ENCODE measurements at places on chromosomes 2 and 18.

GRCh38 chr18:61861372-61861771, 31.4 kb downstream of the RNF152 start:
- DNase-seq: no peak

GRCh38 chr2:109554758-109555157, 59.0 kb downstream of the SEPTIN10 start:
- no peak for DNase-seq

GRCh38 chr18:574149-574860, 5.9 kb upstream of the CETN1 start:
- no peak for DNase-seq

- no peak for DNase-seq
These were observed 195.6 kb downstream of the TGIF1 start for GRCh38 chr18:3645384-3646156.

- no peak for DNase-seq
These were observed 95.0 kb downstream of the DGKD start for GRCh38 chr2:233449081-233449901.

DNA sequence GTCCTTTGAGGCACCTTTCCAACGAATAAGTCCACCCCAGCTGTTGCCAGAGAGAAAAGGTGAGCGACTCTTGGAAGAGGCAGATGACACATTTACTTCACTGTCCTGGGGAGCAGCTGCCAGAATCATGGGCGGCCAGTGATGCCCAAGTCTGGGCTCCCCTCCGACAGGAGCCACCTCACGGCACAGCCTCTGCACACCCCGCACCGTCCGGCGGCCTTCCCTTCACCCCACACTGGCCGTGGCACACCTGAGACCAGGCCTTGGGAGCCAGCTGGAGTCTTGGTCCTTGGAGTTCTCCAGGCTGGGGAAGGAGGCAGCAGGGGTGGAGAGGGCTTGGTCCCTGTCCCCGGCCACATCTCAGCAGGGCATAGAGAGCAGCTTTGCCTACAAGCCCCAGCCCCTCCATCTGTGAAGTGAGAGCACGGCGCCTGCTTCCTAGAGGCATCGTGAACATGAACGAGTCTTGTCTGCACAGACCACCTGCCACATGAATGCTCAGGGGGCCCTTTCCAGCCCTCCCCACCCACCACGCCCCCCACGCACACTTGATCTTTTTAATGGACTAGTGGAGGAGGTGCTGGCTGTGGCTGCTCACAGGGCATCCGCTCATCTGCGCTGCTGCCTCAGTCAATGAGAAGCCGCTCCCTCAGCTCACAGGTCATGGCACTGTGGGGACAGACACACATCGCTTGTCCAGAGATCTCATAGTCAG, 400.2 kb upstream of the MYT1L start:
- DNase-seq: no peak

DNA sequence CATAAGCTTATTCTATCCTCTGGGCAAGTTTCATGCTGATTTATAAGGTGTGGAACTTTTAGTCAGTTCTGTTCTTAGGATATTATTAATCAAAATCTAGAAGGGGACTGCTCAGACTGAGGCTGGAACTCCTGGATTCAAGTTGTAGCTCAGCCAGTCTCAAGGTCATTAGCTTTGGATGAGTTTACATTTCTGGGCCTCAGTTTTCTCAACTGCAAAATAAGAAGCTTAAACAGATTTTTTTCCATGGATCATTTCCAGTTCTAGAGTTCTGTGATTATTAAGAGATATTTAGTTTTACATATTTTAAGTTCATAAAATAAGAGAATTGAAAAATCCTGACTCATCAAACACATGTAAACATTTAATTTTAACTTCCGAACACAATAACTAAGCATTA, 442.5 kb upstream of the PKDCC start:
- DNase-seq: no peak

- peak; percentile 88 for DNase-seq
These were observed at the start of gene DYNC2LI1 for GRCh38 chr2:43773876-43774613. Gene DYNC2LI1 (plus strand): TSS chr2:43774039. CDS start chr2:43774139, 100 bp downstream.

- DNase-seq: no peak
These were observed 44.6 kb downstream of the CD8B2 start for GRCh38 chr2:106531676-106532214.

GRCh38 chr18:46414863-46415262, 242.2 kb downstream of the LOXHD1 start:
- no peak for DNase-seq

DNA sequence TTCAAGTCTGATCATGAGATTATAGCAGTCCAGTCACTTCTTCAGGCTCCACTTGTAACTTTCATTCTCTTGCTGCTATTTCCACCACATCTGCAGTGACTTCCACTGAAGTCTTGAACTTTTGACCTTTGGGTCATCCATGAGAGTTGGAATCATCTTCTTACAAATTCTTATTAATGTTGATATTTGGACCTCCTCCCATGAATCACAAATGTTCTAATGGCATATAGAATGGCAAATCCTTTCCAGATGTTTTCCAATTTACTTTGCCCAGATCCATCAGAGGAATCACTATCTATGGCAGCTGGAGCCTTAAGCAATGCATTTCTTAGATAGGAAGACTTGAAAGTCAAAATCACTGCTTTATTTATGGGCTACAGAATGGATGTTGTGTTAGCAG, 159.4 kb downstream of the LTBP1 start:
- no peak for DNase-seq

DNA sequence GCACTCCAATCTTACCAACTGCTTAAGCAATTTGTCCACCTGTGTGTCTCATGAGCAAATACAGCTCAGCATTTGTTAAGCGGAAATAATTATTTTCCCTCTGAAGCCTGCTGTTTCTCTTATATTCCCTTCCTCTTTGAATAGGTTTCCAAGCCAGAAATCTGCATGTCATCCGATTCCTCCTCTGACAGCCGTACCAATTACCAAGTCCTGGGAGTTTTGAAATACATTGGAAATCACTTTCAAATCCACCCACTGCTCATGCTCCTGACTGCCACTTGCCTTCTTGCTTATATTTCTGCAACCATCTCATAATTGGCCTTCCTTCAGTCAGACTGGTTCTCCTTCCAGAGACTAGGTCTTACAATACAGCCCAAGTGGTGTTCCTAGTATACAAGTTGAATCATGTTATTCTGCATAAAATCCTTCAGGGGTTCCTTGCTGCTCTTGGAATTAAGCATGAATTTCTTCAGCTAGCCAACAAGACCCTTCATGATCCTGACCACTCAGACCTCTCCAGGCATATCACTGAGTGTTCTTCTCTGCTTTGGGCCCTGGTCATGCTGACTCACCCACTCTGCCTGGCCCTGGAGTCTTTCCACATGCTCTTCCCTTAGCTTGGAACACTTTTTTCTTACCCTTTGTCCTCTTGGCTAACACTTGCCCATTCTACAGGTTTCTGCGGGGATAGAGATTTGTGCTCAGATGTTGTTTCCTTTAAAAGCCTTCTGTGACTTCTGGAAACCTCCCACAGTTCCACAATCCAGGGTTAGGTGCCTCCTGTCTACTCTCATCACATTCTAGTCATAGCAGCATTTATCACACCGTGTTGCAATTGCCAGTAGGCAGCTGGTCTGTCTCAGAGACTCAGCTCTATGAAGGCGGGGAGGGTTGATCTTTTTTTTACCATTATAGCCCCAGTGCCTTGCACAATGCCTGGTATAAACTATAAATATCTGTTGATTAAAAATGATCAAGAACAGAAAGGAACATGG, 157.6 kb downstream of the ARL6IP6 start:
- no peak for DNase-seq

DNA sequence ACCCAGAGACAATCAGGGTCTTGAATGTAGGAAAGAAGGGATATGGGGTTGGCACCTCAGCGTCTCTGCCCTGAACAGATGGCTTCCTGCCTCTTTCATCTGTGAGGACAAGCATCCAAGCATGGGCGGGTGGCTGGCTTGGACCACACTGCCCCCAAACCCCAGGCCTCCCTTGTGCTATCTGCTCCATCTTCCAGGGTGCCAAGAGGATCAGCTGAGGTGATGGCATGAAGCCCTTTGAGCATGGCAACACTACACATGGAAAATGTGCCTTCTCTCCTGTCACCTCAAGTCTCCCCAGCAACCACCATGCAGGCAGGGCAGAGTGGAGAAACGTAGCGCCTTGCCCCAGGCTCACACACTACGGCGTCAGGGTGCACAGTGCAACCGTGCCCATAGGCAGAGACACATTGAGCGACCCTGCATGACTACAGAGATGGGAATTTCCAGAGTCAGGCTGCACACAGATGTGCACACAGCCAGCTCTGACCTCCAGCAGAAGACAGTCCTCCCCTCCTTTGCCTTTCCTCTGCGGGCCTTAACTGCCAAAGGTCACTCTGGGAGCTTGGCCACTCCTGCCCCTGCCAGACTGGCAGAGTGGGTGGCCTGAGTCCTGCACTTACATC, 1.5 kb downstream of the KCNIP3 start:
- no peak for DNase-seq

DNA sequence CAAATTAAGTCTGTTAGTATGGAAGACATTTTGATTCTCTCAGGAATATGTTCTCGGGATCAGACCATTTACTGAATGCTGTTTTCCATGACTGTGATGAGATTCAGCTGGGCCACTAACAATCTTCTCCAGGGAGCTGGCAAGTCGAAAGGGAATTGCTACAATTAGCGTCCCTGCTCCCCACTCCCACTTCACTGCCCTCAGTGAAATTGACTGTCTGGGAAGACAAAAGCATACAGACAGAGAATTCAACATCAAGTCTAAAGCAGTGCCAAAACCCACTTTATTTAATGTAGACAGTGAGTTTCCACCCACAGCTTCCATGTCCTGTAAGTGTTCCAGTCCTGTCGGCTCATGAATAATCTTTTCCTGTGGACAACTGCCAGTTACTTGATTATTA, 34.0 kb upstream of the COL3A1 start:
- DNase-seq: no peak

Data from GM12865 (cell line).